IMR-90 (cell line): ENCODE measurements at places on chromosomes 3 and 15. TPM values are rescaled to one million over a fixed set of nuclear protein-coding genes. Genes with fewer than 3 reads are reported as not detected.

GRCh38 chr3:161500068-161500796 is 3.6 kb downstream of the OTOL1 start:
- H3K27me3 ChIP-seq, result no peaks in the 10 kb centered on the region
- no peaks in the 10 kb centered on the region for H3K4me1 ChIP-seq
- no peak overlapping the region for H3K4me3 ChIP-seq
- no peaks in the 10 kb centered on the region for H3K36me3 ChIP-seq
- no peak for DNase-seq
- H3K27ac ChIP-seq, result no peak overlapping the region

DNA sequence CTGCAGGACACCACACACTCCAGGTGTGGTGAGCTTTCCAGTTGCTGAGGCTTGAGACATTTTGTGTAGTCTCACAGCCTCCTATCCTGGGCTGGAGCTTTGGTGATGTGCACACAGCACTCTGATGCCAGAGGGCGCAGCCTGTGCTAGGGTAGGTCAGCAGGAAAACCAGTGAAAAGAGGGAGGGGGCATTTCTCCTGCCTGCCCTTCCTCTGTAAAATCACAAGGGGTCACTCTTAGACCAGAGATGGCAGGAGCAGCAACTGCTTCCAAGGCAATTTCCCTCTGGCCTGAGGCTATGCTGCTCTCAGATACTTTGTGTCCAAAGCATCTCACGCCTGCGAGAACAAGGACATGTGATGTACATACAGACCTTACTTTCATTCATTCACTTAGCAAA is 16.5 kb upstream of the MUSTN1 start:
- no peak overlapping the region for H3K27ac ChIP-seq
- no peaks in the 10 kb centered on the region for H3K27me3 ChIP-seq
- no peak overlapping the region for H3K4me3 ChIP-seq
- H3K4me1 ChIP-seq, result peaks cover 7% of the 10 kb centered on the region; the same call in 1 of the 2 replicates
- DNase-seq, result peak; percentile 49

Gene PLCH1
- not detected in 2 replicates for total RNA-seq

DNA sequence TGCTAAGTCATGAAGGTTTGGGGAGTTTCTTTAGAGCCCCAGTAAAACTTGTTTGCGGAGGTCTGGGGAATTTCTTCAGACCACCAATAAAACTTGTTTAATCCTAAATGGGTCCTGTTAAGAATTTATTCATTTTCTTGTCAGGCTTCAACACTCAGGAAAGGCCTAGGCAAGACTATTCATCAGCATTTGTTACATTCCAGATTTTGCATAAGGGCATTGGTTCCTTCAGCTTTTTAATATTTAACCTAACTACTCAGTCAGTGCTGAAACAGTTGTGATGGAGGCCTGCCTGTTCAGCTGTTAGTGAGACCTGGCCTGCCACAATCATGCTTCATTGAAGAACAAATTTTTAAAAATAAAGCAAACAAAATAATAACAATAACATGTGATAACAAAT is 954.2 kb upstream of the SEMA6D start:
- no peak overlapping the region for H3K4me3 ChIP-seq
- H3K27ac ChIP-seq, result no peak overlapping the region
- H3K4me1 ChIP-seq, result no peaks in the 10 kb centered on the region
- H3K27me3 ChIP-seq, result no peaks in the 10 kb centered on the region

Gene PLAAT1
- 0.54 and 0.56 TPM in 2 replicates for total RNA-seq

Gene NOX5
- total RNA-seq, result under 0.01 TPM in 1 of 2 replicates, not detected in the other

Gene COL6A5
- not detected in 2 replicates for total RNA-seq

- no peaks in the 10 kb centered on the region for H3K4me1 ChIP-seq
- no peak overlapping the region for H3K27ac ChIP-seq
- no peak overlapping the region for H3K4me3 ChIP-seq
- no peaks in the 10 kb centered on the region for H3K27me3 ChIP-seq
- no peak for DNase-seq
Observed at GRCh38 chr15:93658026-93658816, 569.2 kb upstream of the RGMA start.

Gene SHF
- 1.8 and 2.2 TPM in 2 replicates for total RNA-seq

DNA sequence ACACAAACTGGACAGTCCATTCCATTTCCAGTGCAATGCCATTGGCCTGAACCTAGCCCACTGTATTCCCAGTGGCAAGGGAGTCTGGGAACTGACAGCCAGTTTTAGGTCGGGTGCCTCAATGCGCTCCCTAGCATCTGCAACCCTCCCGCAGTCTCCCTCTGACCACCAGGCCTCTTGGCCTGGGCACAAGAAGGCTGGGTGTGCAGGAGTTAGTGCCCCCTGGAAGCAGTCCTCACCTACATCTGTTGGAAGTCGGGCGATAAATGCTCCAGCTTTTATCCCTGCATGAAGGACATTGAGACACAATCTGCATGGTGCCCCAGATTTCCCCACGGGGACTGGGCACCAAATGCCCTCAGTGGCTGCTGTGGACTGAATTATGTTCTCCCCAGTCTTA is 12.7 kb downstream of the C3orf22 start:
- H3K4me1 ChIP-seq, result no peaks in the 10 kb centered on the region; the same call in 1 of the 2 replicates
- no peak overlapping the region for H3K27ac ChIP-seq
- H3K36me3 ChIP-seq, result no peaks in the 10 kb centered on the region
- H3K27me3 ChIP-seq, result peaks cover 37% of the 10 kb centered on the region
- H3K4me3 ChIP-seq, result no peak overlapping the region

Gene CCNDBP1
- total RNA-seq, result 33.9 and 40.3 TPM in 2 replicates

Gene IL17RD
- 0.72 and 0.83 TPM in 2 replicates for total RNA-seq

DNA sequence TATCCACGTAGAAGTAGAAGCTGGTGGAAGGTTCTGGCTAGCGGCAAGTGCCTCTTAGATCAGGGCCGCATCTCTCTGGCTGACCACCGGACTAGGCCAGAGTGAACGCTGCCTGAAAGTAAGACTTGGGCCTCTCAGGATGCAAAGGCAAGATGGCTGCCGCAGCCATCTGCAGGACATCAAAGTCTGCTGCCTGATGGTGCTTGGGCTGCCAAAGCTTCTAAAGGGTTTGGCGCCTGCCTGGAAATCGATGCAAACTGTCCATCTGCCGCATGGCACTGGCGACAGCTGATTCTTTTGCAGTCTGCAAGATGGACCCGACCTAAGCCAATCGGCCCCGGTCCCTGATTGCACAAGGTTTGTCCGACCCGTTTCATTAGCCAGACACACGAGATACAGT is 196.7 kb upstream of the TBC1D5 start:
- no peaks in the 10 kb centered on the region for H3K36me3 ChIP-seq
- H3K4me1 ChIP-seq, result no peaks in the 10 kb centered on the region

DNA sequence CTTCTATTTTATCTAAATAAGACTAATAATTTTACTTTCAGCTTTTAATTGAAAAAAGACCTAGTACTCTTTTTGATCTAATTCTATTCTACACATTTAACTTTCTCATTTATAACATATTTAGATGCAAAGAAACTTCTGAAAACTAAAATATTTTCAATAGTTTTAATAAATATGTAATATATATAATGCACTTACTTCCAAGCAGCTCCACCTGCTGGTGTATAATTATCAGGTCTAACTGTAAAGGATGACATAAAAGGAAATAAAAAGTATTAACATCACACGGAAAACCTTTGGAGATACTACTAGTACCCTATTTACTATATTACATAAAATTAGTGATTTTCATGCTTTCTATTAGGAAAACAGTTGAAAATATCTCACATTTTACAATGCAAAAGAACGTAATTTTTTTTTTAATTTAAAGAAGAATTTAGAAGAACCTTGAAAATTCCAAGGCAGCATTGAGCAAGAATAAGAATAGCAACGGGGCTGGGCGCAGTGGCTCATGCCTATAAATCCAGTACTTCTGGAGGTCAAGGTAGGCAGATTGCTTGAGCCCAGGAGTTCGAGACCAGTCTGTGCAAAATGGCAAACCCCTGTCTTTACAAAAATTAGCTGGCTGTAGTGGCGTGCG is 10.2 kb downstream of the PLSCR5 start:
- no peaks in the 10 kb centered on the region for H3K4me1 ChIP-seq
- H3K36me3 ChIP-seq, result no peaks in the 10 kb centered on the region
- H3K27me3 ChIP-seq, result no peaks in the 10 kb centered on the region
- DNase-seq, result peak; percentile 33

- H3K4me3 ChIP-seq, result no peak overlapping the region
- H3K36me3 ChIP-seq, result no peaks in the 10 kb centered on the region
- H3K27ac ChIP-seq, result no peak overlapping the region
- H3K27me3 ChIP-seq, result no peaks in the 10 kb centered on the region
- H3K4me1 ChIP-seq, result no peaks in the 10 kb centered on the region
- DNase-seq, result no peak
Observed at GRCh38 chr3:2303566-2303965, 204.9 kb downstream of the CNTN4 start.

Gene GP9
- not detected in 2 replicates for total RNA-seq

Gene A4GNT
- not detected in 2 replicates for total RNA-seq

DNA sequence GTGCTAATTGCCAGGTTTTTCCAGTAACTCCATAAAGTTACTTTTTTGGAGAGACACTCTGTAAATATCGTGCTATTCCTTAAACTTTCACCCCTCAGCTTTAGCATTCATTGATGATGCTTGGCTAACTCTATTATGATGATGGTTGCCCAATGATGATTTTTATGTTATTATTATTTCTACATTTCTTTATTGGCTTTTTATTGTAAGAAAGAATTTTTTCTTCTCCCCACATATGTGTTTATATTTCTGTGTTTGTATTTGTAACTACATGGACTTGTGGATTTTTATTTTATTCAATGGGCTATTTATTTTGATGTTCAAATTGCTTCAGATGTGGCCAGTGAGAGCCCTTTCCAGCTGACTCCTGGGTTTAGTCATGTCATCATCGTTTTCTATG is 162.5 kb upstream of the BHLHE40 start:
- peaks cover 6% of the 10 kb centered on the region; the same call in 1 of the 2 replicates for H3K36me3 ChIP-seq
- no peak for DNase-seq
- H3K4me3 ChIP-seq, result no peak overlapping the region
- H3K27ac ChIP-seq, result no peak overlapping the region
- H3K27me3 ChIP-seq, result peaks cover 2% of the 10 kb centered on the region
- no peaks in the 10 kb centered on the region for H3K4me1 ChIP-seq

Gene SQOR
- total RNA-seq, result 39.2 and 40.3 TPM in 2 replicates

Gene GCSAM
- total RNA-seq, result not detected in 2 replicates

GRCh38 chr3:149480326-149481017 is 6.0 kb downstream of the TM4SF4 start:
- DNase-seq, result peak; percentile 91
- peaks cover 8% of the 10 kb centered on the region for H3K4me1 ChIP-seq
- H3K27ac ChIP-seq, result no peak overlapping the region
- H3K36me3 ChIP-seq, result no peaks in the 10 kb centered on the region
- no peak overlapping the region for H3K4me3 ChIP-seq

DNA sequence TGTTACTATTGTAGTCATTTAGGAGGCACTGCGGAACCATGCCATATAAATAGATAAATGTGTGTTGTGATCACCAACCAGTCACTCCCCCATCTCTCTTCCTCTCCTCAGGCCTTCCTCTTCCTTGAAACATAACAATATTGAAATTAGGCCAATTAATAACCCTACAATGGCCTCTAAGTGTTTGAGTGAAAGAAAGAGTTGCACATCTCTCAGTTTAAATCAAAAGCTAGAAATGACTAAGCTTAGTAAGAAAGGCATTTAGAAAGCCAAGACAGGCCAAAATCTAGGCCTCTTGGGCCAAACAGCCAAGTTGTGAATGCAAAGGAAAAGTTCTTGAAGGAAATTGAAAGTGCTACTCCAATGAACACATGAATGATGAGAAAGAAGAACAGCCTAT is 8.1 kb upstream of the DNASE1L3 start:
- H3K27me3 ChIP-seq, result peaks cover 22% of the 10 kb centered on the region
- no peaks in the 10 kb centered on the region for H3K36me3 ChIP-seq
- no peak overlapping the region for H3K4me3 ChIP-seq
- H3K4me1 ChIP-seq, result peaks cover 2% of the 10 kb centered on the region; the same call in 1 of the 2 replicates
- DNase-seq, result no peak

- no peak for DNase-seq
- no peak overlapping the region for H3K4me3 ChIP-seq
- H3K36me3 ChIP-seq, result no peaks in the 10 kb centered on the region
- H3K4me1 ChIP-seq, result no peaks in the 10 kb centered on the region
- no peak overlapping the region for H3K27ac ChIP-seq
Observed at GRCh38 chr3:74357881-74358280, 256.6 kb downstream of the CNTN3 start.

- no peaks in the 10 kb centered on the region for H3K27me3 ChIP-seq
- no peaks in the 10 kb centered on the region for H3K36me3 ChIP-seq
- peaks cover 3% of the 10 kb centered on the region; the same call in 1 of the 2 replicates for H3K4me1 ChIP-seq
- DNase-seq, result peak; percentile 41
- H3K27ac ChIP-seq, result no peak overlapping the region; the same call in 1 of the 2 replicates
- peak overlapping the region; percentile 60 for H3K4me3 ChIP-seq
Observed at GRCh38 chr15:100849021-100849854, 30.4 kb upstream of the ALDH1A3 start.

GRCh38 chr3:16146015-16146730 is 28.3 kb upstream of the GALNT15 start:
- no peaks in the 10 kb centered on the region for H3K27me3 ChIP-seq
- no peaks in the 10 kb centered on the region for H3K36me3 ChIP-seq
- H3K27ac ChIP-seq, result no peak overlapping the region
- no peak for DNase-seq
